ENCODE measurements at places on chromosomes 6 and 20.

GRCh38 chr20:50436696-50437095 is 73.5 kb upstream of the PTPN1 start:
- DNase-seq = no peak

GRCh38 chr6:37936150-37936549 is 116.6 kb downstream of the ZFAND3 start:
- no peak for DNase-seq

GRCh38 chr6:111835807-111836206 is 37.4 kb downstream of the FYN start:
- DNase-seq = no peak

DNA sequence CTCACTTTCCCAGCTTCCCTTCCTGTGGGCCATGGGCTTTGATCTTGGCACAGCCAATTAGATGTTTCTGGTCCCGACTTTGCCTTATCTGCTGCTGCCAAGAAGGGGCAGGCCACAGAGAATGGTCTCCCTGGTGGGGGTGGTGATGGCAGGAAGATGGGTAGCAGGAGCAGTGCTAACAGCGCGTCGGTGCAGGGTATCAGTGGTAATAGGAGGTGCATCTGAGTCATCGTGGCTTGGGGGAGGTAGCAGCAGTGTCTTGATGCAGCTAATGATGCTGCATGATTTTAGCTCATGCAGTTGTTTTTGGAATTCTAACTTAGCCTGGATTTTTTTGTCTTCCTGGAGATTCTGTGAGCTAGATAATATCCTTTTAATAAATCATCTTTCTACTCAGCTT is 18.9 kb upstream of the MAS1 start:
- DNase-seq = no peak

Measured in esophagus squamous epithelium (tissue), 5 donors.